Dermis blood vessel endothelial cell (primary cell): ENCODE measurements at places on chromosomes 3 and 15.

- DNase-seq = no peak
These were observed 74.9 kb upstream of the SKOR1 start for GRCh38 chr15:67750371-67750770.

DNA sequence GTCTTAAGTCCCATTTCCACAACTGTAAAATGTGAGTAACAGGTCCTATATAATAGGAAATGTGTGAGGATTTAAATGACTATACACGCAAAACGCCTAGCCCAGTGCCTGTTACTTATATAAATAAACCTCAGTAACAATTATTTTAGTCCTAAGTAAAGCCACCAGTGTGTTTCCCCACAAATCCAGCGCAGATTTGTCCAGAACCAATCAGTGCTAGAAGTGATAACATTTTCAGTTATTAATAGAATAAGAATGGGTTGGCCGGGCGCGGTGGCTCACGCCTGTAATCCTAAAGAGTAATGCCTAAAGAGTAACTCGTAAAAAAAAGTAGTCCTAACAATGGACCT lies 561 bp downstream of the RPAP1 start:
- no peak for DNase-seq

GRCh38 chr3:115550285-115550761 lies 73.0 kb upstream of the GAP43 start:
- DNase-seq = no peak

- no peak for DNase-seq
These were observed 48.5 kb downstream of the MAGEF1 start for GRCh38 chr3:184663356-184663755.

DNA sequence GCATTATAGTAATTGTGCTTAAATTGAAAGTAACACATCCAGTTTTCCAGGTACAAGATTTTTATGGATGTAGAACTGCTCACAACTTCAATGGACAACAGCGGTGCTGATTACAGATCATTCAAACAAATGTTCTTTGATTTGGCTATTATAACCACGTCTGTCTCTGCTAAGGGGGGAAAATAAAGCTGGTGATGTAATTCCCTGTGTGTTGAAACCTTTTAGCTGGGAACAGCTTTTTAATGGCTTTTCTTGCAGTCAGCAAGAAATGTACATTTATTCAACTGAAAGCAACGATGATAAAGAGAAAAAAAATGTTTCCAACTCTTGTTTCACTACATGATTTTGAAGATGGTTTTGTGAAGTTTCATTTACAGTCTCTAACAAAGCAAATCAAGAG lies 431.9 kb upstream of the AGTR1 start:
- no peak for DNase-seq

DNA sequence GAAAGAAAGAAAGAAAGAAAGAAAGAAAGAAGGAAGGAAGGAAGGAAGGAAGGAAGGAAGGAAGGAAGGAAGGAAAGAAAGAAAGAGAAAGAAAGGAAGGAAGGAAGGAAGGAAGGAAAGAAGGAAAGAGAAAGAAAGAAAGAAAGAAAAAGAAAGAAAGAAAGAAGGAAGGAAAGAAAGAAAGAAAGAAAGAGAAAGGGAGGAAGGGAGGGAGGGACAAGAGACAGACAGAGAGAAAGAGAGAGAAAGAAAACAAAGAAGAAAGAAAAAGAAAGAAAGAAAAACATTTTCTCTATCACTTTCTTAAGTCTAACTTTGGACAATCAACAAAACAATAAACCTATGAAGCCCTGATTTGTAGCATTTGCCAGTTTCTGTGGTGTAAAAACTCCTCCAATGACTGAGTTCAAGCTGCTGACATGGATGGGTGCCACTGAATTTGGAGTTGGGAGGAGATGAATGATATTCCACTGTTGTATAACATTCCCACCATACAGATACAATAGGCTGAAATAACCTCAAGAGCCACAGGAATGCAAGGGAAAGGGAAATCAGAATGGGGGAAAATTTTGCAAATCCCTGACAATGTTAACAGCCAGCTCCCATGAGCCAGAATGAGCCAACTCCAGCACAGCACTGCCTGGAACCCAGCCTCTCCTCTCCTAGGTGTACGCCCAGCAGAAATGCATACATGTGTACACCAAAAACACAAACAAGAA lies 15.0 kb upstream of the RTP3 start:
- DNase-seq = no peak

GRCh38 chr3:160546727-160547126 lies 18.6 kb downstream of the KPNA4 start:
- no peak for DNase-seq

DNA sequence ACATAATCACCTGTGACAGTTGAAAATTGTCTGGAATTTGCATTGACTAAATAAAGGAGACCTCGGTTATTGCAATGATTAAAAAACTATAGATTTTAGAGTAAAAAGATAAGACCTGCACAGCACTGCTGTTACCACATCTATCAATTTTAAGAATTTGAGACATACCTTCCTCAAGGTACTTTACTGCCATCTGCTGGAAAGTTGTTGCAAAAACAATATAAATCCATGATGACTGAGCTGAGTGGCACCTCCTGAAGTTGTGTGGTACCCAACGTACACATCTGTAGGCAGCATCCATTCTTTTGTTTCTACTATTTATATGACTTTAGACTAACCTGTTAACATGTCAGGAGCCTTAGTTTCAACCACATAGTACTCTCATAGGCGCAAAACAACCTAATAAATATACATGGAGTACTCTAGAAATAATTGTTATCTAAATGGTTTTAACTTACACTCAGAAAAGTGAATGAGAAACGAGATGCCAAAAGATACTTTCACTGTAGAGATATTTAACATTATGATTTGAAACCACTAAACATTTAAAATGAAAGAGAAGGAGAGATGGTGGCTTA lies 106.7 kb downstream of the GHSR start:
- peak; percentile 81 for DNase-seq

- peak; percentile 47 for DNase-seq
These were observed 8.6 kb downstream of the IRAK2 start for GRCh38 chr3:10173095-10173925.

- no peak for DNase-seq
These were observed 378.7 kb downstream of the MCTP2 start for GRCh38 chr15:94610069-94610468.

DNA sequence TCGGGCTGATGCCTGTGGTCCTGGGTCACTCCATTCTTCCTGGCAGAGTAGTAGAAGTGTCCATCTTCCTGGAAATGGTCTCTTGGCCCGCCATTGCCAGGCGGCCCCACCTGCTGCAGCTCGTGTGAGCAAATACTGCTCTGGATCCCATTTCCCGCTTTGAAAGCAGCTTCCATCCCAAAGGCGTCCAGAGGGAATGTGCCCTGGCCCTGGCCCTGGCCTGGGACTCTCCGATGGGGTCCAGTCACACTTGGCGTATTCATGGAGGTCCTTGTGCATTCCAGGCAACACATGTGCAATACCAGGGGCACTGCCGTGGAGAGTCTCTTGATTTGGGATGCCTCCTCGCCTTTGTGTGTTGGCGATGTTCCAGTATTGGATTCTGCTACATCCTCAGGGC lies 111.1 kb downstream of the SNRPN start:
- DNase-seq = no peak

DNA sequence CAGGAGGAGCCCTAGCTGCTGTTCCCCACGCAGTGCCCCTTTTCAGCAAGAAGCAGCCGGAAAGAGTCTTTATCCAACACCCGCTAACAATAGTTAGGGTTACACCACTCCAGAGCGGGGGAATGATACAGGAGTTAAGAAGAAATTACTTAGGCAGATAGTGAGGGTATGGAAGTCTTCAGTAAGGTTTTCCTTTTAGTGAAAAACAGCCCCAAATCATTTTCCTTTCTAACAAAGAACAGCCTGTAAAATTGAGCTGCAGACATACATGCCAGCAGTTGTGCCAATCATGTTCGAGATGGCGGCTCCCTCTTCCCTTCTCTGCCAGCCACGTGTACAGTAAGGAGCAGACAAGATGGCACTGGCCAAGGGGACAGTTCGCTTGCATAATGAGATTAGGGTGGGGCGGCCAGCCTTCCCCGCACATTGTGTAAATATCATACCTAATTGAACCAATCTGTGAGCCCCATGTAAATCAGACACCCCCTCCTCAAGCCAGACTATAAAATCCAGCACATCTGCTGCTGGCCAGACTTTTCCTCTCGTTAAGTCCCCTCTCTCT lies 18.5 kb upstream of the SENP5 start:
- no peak for DNase-seq

- DNase-seq = no peak
These were observed 29.7 kb downstream of the VGLL4 start for GRCh38 chr3:11613851-11614487.
